Vagina (tissue), 2 donors: ENCODE measurements at places on chromosomes 4 and X.

DNA sequence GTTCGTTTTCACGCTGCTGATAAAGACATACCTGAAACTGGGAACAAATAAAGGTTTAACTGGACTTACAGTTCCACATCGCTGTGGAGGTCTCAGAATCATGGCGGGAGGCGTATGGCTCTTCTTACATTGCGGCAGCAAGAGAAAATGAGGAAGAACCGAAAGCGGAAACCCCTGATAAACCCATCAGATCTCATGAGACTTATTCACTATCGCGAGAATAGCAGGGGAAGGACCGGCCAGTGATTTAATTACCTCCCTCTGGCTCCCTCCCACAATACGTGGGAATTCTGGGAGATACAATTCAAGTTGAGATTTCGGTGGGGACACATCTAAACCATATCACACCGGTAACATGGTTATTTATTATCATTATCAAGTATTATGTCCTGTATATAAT is 2204.5 kb downstream of the ARAP2 start:
- no peak for DNase-seq

- DNase-seq = no peak
Measured at GRCh38 chr4:158535130-158535614, 13.5 kb downstream of the RXFP1 start.

DNA sequence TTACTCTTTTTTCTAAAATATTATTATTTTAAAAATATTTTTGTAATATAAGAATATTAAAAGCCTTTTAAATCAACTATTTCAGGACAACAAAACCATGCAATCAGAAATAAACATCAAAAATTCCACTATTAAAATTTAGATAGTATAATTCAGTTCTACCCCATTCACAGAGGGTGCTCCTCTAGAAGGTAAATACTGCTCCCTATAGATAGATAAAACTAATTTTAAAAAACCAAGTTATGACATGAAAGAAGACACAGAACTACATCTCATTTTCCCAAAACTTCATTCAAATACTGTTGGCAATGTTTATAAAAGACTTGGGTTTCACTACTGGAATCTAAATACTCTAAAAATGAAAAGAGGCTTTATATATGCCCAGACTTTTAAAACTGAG is 219.3 kb downstream of the SPOCK3 start:
- no peak for DNase-seq

GRCh38 chrX:109880629-109881028 is 122.3 kb upstream of the TMEM164 start:
- no peak for DNase-seq

GRCh38 chr4:26964994-26965393 is 104.4 kb downstream of the STIM2 start:
- DNase-seq = no peak

- DNase-seq = no peak
Measured at GRCh38 chr4:177297785-177298391, 11.8 kb upstream of the NEIL3 start.

DNA sequence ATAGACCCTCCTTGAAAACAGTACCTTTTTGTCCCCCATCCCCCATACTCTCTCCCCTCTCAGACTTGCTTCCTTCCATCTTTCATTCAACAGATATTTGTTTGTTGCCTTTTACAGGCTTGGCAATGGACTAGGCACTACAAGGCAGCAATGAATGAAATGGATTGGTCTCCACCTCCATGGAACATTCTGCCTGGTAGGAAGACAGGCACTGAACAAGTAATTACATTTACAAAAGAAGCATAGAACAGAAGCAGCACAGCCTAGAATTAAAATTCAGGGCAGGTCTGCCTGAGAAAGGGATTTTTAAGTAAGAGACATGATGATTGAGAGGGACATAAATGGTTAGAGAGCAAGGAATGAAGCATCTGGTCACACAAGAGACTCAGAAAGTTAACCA is 346.1 kb downstream of the GRXCR1 start:
- DNase-seq = no peak

DNA sequence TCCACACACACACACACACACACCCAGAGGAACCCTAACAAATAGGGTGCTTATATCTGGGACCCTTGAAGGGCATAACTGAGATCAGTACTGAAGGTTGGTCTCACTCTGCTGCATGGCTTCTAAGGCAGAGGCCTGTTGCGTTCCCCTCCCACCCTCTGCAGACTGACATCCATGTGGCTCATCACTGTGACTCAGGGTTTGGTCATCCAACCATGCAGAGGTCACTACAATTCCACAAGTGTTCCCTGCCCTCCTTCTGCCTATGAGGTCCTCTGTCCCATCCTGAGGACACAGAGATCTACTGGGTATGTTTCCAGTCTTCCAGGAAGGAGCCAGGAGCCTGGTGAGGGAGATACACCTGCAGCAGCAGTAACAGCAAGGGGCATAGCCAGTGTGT is 55.8 kb downstream of the XAGE2 start:
- DNase-seq = no peak

DNA sequence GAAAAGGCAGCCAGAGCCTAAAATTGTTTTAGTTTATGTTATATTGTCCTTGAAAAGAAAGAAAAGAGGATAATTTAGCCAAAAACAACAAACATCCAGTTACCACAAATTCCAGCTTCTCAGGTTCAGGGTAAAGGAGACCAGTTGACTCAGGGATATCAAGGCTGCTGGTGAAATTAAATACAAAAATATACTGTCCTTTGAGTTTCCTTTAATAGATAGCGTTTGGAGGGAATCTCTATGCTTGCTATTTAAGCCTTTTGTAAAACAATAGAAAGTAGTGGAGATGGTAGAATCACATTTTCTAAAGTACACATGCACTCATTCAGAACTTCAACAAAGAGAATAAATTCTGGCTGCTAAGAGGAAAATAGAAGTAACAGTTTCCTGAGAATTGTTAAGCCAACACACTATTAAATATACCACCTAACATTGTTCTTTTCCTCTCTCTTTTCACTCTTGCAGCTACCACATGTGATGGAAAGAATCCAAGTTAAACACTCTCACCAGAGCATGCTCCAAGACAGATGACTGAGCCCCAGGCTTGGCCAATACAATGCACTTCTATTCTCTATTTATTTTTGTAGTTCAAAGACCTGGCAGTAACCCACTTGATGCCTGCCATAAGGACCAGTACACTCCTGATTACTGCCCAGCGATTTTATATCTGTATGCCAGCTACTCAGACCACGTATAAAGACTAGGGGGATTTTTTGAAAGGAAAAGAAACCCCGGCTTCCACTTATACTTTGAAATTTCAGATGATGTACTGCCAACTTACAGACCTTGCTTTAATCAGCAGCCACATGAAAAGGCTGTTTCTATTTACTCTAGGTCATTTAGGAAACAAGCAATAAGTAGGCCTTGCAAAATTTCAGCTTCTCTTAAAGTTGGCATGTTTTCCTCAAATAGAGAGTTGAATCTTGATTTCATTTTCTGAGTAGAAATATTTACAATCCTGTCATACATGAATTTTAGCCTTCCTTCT is 756.9 kb downstream of the FAT4 start:
- DNase-seq = no peak

- DNase-seq = no peak
Measured at GRCh38 chr4:159239629-159240028, 136.8 kb downstream of the RAPGEF2 start.

DNA sequence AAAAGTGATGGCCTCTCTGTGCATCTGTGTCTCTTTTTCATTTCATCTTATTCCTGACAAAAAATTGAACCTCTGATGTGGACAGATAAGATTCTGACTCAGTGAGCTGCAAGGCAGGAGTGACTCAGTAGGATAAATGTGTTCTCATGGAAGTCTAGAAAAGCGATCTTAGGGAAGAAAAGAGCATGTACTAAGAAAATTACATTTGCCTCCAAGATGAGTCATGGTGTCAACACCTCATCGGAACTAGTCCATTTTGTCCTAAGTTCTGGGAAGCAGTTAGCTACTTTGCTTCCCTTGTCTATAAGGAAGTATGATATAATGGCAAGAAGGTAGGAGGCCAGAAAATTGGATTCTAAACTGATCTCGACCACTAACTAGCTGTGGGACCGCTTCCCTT is 83.5 kb upstream of the AFF2 start:
- no peak for DNase-seq

GRCh38 chrX:52265713-52266112 is 81.0 kb downstream of the MAGED4 start:
- no peak for DNase-seq

DNA sequence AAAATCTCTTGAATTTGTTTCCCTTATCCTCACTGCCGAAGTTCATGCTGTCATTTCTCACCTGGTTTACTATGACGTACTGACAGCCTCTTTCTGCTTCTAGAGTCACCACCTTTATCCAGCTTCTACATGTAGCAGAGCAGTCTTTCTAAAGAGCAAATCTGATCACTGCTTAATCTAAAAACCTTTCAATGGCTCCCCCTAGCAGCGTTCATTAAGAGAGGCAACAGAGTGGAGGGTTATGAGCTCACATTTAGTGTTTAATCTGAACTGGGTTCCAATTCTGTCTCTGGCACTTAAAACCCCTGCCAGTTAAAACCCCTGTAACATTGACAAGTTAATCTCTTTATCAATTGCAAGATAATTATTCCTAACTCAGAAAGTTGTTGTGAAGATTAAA is 4.4 kb downstream of the RBPJ start:
- DNase-seq = no peak

GRCh38 chr4:153204247-153204671 is at the start of gene TRIM2:
Gene TRIM2 (plus strand): TSS chr4:153204443. CDS start chr4:153204531, 88 bp downstream.
- no peak for DNase-seq

DNA sequence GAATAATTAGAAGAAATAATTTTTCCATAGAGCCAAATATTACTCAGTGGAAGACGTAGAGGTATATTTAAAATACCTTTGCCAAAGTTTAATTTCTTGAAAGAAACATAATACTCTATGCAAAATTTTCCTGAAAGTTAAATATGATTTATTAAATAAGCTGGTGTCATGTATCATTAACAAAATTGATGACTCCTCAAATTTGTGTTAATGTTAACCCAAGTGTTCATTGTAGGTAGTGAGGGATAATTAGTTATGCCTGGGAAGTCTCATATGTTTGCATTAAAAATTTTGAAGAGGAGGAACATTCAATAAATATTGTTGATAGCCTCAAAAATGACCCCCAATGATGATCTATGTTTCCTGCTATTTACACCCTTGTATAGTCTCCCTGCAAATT is 292.7 kb upstream of the AMOT start:
- DNase-seq = no peak

GRCh38 chrX:20144491-20144890 is 2.9 kb upstream of the EIF1AX start:
- no peak for DNase-seq

GRCh38 chrX:49266523-49267445 is 2.3 kb upstream of the FOXP3 start:
- DNase-seq = no peak

GRCh38 chr4:127995776-127996175 is 30.6 kb downstream of the ABHD18 start:
- no peak for DNase-seq

- no peak for DNase-seq
Measured at GRCh38 chr4:153267890-153268289, 63.6 kb downstream of the TRIM2 start.

DNA sequence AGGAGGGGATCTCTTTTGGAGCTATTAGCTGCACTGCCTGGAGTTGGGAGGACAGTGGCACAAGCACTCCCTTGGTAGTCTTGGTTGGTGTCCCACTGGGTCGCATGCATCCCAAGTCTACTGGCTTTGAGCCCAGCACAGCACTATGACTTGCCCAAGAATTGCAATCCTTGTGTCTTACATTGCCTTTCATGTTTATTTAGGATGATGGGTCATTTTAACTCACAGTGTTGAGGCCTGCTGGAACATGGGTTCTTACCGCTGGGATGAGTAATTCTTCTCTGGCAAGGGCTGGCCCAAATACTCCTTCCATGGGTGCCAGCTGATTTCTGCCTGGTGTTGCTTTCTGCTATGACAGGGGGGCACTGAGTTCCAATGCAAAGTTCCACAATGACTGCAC is 185.5 kb downstream of the TEX13C start:
- DNase-seq = no peak

GRCh38 chr4:8742546-8742945 is 129.1 kb downstream of the HMX1 start:
- DNase-seq = no peak

DNA sequence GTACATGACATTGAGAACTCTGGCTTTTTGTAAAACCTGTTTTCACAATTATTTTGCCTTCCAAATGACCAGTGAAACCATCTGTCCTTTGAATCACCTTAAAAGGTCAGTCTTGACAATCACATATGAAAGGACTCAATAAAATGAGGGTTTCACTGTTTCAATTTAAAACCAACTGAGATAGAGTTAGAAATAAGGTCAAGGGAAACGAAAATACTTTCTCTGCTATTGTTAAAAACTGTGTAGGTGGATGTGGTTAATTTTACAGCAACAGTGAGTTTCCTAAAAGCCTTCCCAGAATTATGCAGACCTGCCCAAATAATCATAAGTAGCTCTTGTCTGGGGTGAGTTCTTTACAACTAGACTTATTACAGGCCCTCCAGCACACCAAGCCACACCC is 839.9 kb downstream of the RAB28 start:
- DNase-seq = no peak

GRCh38 chr4:87521757-87522374 is 7.3 kb downstream of the SPARCL1 start:
- no peak for DNase-seq

GRCh38 chrX:153667956-153668396 is 5.6 kb downstream of the PNCK start:
- DNase-seq = no peak

- no peak for DNase-seq
Measured at GRCh38 chrX:42837101-42837726, 59.3 kb upstream of the PPP1R2C start.

GRCh38 chr4:116705466-116705865 is 379.9 kb downstream of the TRAM1L1 start:
- no peak for DNase-seq

- DNase-seq = no peak
Measured at GRCh38 chr4:81508411-81509185, 36.9 kb upstream of the RASGEF1B start.

GRCh38 chr4:86223472-86223871 is 136.4 kb downstream of the MAPK10 start:
- no peak for DNase-seq

- DNase-seq = no peak
Measured at GRCh38 chrX:45344594-45344993, 143.9 kb upstream of the DIPK2B start.

- no peak for DNase-seq
Measured at GRCh38 chrX:123525123-123525725, 207.6 kb downstream of the THOC2 start.

- DNase-seq = no peak
Measured at GRCh38 chr4:100386270-100386669, 131.6 kb downstream of the EMCN start.
